Upper lobe of right lung (tissue), 1 donor: ENCODE measurements at places on chromosomes 1 and 21.
A peak's percentile ranks its signal among the peaks of the same experiment; 100 is the strongest.

DNA sequence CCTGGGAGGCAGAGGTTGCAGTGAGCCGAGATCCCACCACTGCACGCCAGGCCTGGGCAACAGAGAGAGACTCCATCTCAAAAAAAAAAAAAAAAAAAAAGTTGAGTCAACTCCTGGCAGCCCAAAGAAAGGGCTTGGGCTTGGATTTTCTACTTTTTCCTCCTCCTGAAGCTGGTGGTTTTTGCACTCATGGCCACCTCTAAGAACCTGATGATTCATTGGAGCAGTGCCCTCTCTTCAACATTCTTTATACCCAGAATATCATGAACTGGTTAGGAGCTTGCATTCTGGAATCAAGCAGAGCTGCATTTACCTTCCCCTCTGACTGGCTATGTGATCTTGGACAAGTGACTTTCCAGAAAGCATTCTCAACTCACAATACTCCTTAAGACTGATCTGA, 3.5 kb upstream of the ACTA1 start:
- H3K36me3 ChIP-seq: peaks cover 24% of the 10 kb centered on the region
- DNase-seq: no peak
- no peaks in the 10 kb centered on the region for H3K4me1 ChIP-seq
- peaks cover 27% of the 10 kb centered on the region for H3K27me3 ChIP-seq
- H3K4me3 ChIP-seq: no peak overlapping the region

DNA sequence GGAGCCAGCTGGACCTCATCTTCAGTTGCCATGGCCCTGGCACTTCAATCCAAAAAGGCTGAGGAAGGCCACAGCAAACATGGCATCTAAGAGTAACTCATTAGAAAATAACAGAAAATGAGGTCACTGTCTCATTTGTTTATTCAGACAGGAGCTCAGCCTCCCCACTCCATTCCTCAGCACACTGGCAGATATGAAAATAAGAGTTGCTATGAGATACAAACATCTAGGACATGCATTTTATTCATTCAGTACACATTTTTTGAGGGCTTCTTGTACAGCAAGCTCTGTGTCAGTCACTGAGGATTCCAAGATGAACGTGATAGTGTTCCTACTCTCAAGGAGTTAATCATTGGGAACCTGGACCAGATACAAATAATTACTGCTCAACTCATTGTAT, 32.7 kb upstream of the TMEM125 start:
- peaks cover 13% of the 10 kb centered on the region for H3K4me1 ChIP-seq
- H3K27ac ChIP-seq: peak overlapping the region; percentile 6

DNA sequence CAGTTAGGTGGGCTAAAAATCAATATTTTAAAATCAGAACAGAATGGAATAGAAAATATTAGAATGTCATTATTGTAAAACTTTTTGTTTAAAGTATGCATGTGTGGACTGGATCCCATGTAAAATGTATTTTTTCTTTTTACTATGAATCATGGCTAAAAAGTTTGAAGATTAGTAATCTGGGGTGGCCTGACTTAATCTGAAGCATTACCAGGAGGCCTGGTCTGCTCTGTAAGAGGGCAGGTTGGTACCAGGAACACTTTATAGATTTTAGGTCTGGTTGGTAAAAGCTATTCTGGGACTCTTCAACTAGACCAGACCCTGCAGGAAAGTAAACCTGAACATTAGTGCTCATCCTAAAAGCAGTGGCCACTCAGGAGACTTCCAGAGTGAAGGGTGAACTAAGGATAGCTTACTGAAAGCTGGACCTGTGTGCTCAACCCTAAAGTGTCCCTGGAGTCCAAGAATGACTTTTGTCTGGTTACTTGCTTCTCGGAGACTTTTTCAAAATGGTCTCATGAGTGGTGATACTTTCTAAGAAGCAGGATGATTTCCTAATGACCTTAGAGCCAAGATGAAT, 16.5 kb downstream of the RGL1 start:
- no peak overlapping the region for H3K4me3 ChIP-seq
- no peak for DNase-seq
- peak overlapping the region; percentile 47 for H3K27ac ChIP-seq
- no peaks in the 10 kb centered on the region for H3K36me3 ChIP-seq
- H3K4me1 ChIP-seq: peaks cover 34% of the 10 kb centered on the region

DNA sequence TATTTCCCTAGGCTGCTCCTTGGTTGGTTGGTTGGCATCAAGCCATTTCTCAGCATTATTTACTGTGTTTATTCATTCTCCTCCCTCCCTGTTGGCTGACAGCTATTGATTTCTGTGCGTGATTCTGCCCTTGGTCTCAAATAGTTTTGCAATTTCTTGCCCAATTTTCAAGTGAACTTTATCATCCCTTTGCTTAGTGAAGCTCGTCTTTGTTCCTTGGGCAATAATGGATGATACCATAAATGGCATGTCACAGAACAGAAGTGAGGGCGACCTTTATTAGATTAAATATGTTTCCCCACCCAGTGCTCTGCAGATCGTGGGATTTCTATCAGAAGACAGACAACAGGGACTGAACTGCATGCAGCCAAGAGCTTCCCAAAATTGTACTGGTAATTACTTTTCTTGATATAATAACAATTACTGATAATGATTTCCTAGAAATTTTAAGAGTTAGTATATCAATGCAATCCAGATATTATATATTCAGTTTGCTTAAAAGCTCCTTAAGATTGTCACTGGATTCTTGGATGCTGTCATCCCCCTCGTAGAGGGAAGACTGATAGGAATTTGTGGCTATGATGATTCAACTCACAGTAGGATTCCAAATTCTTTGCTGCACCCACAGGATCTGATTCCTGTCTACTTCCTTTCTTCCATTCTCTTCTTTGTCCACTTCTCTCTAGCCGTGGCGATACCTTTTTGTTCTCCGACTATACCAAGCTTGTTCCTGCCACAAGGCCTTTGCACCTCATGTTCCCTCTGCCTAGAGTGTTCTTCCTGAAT, 122.1 kb upstream of the KAZN start:
- no peak overlapping the region for H3K27ac ChIP-seq
- H3K36me3 ChIP-seq: no peaks in the 10 kb centered on the region
- H3K4me1 ChIP-seq: no peaks in the 10 kb centered on the region

DNA sequence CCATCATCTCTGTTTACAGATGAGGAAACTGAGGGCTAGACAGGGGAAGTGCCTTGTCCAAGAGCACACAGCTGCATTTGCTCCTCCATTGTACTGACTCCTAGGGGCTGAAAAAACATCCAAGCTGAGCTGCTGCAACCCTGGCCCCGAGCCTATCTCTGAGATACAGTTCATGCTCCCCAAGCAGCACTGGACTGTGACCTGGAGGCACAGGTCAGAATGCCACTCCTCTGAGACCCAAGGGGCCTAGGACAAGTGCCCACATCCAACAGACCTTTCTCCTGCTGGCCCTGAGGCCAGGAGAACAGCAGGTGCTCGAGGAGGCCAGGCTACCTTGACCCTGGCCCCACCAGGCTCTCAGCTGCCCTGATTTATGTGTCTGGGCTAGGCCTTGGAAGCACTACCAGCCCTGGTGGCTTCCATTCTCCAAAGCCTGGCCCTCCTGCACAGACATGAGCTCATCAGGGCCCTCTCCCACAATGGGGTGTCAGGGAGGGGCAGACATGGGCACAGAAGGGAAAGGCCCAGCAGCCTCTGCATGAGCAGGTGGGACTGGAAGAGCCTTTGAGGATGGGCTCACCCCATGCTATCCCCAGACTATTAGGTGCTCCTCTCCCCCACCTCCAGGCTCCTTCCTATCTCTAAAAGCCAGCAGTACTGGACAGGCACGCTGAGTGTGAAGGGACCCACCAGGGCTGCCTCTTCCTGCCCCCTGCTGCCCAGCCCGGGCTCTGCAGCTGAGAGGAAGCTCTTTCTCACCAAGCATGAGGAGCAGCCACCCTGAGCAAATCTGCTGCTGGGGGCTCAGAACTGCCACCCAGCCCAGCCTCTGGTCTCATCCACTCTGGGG, 18.8 kb downstream of the ADGRB2 start:
- no peak for DNase-seq
- no peaks in the 10 kb centered on the region for H3K36me3 ChIP-seq
- H3K27me3 ChIP-seq: no peaks in the 10 kb centered on the region
- H3K27ac ChIP-seq: no peak overlapping the region
- no peaks in the 10 kb centered on the region for H3K4me1 ChIP-seq

DNA sequence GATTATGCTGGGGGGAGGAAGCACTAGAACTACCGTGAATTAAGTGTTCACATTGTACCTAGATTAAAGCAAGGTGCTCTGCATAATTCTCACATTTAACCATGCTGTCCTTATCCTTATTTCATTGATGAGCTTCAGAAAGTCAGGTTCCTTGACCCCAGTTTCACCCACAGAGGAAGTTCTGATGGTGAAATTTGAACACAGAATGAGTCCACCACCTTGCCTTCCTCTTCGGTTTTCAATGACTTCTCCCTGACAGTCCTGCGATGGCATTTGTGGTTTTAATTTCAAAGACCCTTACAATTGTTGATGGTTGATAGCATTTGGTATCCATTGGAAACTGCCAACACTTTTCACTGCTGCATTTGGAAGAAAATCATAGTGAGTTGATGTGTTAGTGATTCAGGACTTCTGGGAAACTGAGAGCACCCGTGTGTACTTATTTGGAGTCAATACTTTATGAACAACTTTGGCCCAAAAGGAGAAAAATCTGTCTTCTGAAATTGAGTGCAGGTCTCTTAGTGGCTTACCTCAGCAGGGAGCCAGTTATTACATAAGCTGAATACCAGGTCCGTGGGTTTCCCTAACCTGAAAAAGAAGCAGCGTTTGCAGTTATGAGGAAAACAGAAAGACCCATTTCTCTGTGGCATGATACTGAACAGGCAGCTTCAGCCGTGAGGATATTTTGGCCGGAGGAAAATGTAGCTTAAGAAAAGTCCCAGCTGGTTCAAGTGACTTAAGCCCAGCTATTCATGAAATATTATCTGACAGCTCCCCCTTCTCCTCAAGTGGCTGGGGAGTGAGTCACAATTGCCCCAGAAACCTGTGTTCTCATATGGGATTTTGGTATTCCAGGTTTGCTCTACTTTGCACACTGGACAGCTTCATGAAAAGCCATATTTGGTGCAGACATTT, 47.5 kb downstream of the ROR1 start:
- no peaks in the 10 kb centered on the region for H3K27me3 ChIP-seq
- peaks cover 21% of the 10 kb centered on the region for H3K4me1 ChIP-seq
- H3K36me3 ChIP-seq: no peaks in the 10 kb centered on the region
- no peak overlapping the region for H3K4me3 ChIP-seq
- no peak overlapping the region for H3K27ac ChIP-seq

GRCh38 chr1:222413991-222414549, 133.8 kb downstream of the HHIPL2 start:
- no peak overlapping the region for H3K4me3 ChIP-seq
- DNase-seq: no peak
- no peaks in the 10 kb centered on the region for H3K27me3 ChIP-seq
- H3K27ac ChIP-seq: no peak overlapping the region
- no peaks in the 10 kb centered on the region for H3K4me1 ChIP-seq

DNA sequence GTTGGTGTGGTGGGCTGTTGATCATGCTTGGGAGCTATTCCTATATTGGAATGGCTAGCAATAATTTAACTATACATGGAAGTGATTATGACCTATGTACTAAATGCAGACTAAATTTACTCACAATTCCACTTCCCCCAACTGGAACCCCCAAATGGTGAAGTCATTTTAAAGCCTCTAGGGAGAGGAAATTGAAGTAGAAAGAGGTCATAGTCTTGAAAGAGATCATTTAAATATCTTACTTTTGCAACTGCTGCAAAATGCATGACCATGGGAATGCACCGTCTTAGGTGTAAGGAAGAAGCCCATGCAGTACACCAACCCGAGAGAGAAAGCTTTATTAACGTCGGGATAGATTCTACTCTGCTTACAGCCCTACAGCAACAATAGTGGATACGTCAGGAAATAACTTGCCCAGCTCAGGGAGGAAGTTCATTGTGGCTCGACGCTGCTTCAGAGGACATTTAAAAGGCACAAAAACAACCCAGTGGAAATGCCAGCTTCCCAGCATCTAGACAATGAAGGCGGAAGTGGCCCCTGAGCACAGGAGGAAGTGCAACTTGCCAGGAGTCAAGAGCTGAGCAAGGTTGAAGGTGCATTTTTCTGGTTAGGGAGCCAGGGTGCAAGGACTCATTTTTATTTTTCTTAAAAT, 26.5 kb downstream of the CYYR1 start:
- H3K36me3 ChIP-seq: no peaks in the 10 kb centered on the region
- no peaks in the 10 kb centered on the region for H3K4me1 ChIP-seq
- H3K27me3 ChIP-seq: no peaks in the 10 kb centered on the region
- H3K27ac ChIP-seq: peak overlapping the region; percentile 58

- H3K4me1 ChIP-seq: no peaks in the 10 kb centered on the region
- H3K4me3 ChIP-seq: no peak overlapping the region
- H3K27ac ChIP-seq: no peak overlapping the region
- H3K36me3 ChIP-seq: no peaks in the 10 kb centered on the region
Measured at GRCh38 chr1:18413541-18414305, 67.0 kb upstream of the KLHDC7A start.

DNA sequence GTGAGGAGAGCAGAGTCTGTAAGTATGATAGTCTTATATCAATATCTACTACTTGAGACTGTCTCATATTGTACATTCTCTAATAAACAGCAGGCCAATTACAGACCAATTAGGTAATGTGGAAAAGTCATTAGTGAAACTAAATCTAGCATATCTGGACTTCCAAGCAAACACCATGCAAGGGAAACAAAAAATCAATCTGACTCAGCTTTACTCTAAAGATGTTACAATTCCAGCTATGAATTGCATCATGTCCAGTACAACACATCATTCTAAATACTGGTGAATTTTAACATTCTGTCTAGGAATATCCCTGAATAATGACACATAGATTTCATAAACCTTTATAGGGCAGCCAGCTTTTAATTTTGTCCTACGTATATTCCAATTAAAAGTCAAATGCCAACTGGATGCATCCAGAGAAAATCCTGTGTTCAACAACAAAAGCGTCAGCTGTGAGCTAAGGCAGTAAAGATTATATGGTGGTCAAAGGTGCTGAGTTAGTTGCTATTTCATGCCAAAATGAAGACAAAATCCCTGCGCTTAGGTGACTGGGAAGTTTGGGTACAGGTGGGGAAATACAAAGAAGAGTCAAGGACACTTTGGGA, 159.3 kb downstream of the TTLL7 start:
- H3K4me3 ChIP-seq: no peak overlapping the region
- no peaks in the 10 kb centered on the region for H3K36me3 ChIP-seq
- H3K4me1 ChIP-seq: no peaks in the 10 kb centered on the region
- no peaks in the 10 kb centered on the region for H3K27me3 ChIP-seq

DNA sequence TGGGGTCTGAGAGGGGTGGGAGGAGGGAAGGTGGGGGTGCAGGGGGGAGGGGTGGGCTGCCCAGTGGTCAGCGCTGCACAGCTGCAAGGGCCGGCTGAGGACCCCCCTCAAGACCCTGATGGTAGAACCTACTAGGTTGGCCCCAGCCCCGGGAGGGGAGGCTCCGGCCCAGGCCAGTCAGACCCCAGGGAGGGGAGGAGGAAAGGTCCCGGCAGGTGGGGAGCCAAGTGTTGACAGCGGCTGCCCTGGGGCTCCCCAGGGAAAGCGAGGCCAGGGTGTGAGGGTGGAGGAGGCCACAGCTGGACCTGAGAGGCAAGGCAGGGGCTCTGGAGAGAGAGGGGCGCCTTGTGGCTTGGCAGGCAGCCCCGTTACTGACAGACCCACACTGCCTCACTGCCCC, 31.1 kb downstream of the MEGF6 start:
- no peak overlapping the region for H3K27ac ChIP-seq
- H3K36me3 ChIP-seq: no peaks in the 10 kb centered on the region
- peaks cover 17% of the 10 kb centered on the region for H3K4me1 ChIP-seq
- no peak for DNase-seq
- no peak overlapping the region for H3K4me3 ChIP-seq
